ENCODE measurements at places on chromosomes 4 and X.

GRCh38 chr4:53629296-53629695, 38.0 kb upstream of the LNX1 start:
- DNase-seq, result no peak

- no peak for DNase-seq
Observed at GRCh38 chr4:121665371-121665770, 31.4 kb downstream of the ANXA5 start.

DNA sequence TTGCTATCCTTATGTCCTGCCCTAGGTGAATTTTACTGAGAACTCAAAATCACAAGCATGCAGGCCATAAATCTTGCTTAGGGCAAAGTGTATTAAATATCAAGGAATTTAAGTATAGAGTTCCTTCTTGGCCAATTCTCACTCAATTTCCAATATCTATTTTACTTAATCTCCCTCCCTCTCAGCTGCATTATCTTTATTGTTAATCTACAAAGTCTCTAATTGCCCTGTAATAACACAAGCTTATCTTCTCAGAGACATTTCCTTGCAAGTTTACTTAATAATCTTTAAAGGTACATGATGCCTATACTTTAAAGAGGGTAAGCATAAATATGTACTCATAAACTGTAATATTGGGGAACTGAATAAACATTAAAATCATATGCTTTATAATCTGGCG, 26.9 kb upstream of the MAOB start:
- DNase-seq, result no peak

GRCh38 chr4:56723659-56724230, 42.6 kb upstream of the HOPX start:
- DNase-seq, result no peak

DNA sequence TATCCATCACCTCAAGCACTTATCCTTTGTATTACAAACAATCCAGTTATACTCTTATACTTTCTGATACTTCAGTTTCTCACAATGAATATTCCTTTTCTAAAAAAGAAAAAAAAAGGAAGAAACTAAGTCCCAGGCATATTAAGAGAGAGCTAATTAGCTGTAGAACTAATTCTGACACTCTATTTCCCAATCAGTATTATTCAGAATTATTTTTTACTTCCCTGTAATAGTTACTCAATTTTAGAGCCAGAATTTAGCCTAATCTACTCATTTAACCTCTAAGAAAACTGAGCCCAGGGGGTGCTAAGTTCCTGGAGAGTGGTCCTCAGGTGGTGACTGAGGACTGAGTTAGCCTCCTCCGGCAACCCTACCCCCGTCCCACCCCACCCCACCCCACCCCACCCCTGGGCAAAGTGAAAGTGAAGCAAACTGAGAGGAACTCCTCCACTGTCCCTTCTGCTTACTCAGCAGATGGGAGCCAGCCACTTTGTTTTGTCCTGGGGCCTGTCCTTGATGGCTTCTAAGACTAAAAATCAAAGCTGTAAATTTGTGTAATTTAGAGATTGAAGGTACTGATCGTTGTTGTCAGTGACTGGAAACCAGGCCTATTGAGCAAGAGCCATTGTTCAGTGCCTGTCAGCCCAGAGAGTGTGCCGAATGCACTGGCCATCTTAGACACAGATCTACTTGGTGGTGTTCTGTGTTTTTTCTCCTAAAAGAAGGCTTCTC, 162.1 kb downstream of the CBR4 start:
- DNase-seq, result no peak

DNA sequence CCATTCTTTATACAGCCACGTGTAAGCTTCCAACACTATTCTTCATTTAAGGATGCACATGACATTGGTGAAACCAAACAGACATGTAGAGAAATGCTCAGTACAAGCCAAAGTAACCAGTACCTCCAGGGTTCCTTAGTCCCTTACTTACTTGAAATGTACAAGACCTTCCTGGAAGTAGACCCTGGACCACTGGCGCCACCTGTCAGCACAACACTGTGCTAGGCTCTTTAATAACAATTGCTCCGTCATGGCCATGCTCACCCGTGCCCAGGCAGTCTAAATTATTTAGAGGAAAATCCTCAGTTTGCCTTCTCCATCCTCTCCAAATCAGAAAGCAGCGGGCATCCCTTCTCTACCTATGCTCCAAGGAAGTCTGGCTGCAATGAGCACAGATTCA, 52.7 kb downstream of the ADGRA3 start:
- DNase-seq, result no peak

DNA sequence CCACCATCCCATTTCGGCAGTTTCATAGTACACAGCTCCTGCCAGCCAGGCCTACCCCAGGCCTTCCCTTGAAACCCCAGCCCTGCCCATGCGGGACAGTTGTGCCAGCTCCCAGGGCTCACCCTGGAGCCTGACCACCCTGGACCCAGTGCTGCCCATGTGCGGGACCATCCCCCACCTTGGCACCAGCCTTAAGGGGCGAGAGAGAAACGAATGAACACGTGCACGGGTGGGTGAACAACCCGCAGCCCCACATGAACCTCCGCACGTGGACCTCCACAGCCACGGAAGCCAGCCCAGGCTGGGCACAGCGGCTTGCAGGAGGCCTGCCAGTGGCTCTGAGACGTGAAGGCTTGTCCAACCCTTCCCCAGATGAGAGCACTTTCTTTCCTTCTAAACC, 76.0 kb upstream of the MXD4 start:
- DNase-seq, result no peak

DNA sequence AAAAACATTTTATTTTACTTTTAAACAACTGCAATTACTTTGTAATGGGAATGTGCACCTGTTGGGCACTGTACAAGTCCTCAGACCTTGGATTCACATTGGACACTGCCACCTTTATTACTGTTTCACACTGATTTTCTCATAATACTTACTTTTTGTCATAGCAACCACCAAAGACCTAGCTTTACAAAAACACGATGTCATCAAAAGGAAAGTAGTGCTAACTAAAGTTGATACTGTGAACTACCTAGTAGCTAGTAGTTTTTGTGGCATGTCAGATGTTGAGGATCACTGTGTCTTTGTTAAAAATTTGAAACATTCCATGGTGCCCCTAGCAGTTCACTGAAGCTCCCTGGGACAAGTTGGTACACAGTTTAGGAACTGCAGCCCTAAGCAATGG, 62.9 kb upstream of the HOPX start:
- DNase-seq, result no peak

DNA sequence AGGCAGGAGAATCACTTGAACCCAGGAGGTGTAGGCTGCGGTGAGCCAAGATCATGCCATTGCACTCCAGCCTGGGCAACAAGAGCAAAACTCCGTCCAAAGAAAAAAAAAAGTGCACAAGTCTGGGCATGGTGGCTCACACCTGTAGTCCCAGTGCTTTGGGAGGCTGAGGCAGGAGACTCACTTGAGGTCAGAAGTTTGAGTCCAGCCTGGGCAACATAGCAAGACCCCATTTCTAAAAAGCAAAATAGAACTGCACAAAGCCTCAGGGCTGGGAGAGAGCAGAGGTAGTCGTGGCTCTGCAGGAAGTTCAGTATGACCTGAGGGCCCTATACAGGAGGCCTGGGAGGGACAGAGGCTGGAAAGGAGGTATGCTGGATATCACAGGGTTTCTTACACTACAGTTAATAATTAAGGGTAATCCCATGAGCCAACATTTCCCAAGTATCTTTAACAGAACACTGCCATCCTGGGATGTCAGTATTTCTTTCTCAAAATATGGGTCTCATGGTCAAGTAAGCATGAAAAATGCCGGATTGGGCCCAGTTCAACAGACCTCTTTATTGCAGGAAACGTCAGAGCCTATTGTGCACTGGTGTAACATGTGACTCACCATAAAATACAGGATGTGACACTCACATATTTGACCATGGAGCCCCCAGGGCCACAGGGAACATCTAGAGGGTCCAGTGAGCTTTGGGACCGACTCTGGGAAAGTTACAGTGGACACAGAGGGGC, 37.8 kb downstream of the ACSL1 start:
- DNase-seq, result no peak

DNA sequence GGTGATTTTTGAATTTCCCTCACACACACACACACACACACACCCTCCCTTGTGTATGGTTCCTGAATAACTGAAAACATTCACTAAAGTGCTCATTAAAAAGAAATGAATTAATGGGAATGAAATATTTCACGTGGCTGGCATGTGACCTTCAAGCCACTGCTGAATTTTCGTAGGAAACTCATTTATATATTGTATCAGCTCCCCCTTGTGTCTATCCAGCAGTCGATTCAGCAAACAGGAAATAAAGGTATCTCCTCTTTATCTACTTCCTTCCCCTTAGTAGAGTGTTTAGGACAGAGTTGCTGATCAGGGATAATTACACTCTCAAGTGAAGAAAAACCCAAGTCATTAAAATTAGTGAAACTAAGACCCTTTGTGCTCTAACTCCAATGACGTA, 912.6 kb upstream of the LCORL start:
- no peak for DNase-seq

DNA sequence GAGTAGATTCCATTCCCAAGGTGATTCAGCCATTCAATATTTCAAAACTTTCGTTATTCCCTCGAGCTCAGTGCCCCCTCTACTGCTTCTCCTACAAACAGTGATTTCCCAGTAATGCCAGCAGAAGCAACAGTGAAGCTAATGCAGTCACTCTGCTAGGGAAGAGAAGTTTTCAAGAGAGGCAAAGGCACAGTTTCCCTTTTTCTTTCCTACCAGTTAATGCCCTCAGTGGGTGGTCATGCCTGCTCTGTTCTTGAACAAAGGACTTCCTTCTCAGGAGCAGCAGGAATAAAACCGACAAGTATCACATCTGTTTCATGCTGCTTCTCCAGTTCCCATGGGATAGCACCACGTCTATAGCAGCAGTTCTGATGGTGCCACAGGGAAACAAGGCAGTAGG, 317.2 kb downstream of the TENM3 start:
- DNase-seq, result no peak

DNA sequence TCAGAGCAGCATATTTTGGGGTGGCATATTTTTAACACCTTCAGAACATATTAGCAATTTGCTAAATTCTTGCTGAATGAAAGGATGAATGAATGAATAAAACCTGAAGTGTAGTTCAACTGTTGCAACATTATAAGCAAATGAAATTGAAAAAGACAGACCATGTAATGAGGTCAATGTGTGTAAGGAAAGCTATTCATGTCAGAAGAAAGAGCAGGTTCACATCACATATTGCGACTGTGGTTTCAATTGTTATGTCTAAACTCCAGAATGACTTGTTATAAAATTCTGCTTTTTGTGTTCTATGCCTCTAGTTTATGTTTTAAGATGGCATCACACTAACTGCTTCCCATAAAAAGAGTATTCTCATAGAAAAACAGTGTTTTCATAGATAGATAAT, 32.9 kb upstream of the DSPP start:
- DNase-seq, result no peak

GRCh38 chr4:36243355-36244256, 708 bp downstream of the ARAP2 start:
- DNase-seq, result no peak

DNA sequence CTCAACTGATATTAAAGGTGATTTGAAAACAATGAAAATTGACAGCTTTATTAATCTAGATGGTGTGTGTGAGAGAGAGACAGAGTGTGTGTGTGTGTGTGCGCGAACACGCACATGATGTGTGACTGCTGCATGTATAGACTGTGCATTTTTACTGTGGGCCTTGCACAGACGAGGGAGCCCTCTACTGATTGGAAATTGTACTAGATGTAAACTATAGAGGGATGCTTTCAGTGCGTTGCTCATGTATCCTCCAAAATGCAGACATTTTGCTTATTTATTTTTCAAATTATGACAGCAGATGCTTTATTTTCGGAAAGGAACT, 168.4 kb upstream of the GK2 start:
- DNase-seq, result no peak

GRCh38 chrX:50375481-50376267, 95.0 kb downstream of the DGKK start:
- no peak for DNase-seq

GRCh38 chrX:113136836-113137235, 296.2 kb upstream of the AMOT start:
- DNase-seq, result no peak

- DNase-seq, result no peak
Observed at GRCh38 chr4:180512801-180513475, 1730.3 kb upstream of the TENM3 start.

DNA sequence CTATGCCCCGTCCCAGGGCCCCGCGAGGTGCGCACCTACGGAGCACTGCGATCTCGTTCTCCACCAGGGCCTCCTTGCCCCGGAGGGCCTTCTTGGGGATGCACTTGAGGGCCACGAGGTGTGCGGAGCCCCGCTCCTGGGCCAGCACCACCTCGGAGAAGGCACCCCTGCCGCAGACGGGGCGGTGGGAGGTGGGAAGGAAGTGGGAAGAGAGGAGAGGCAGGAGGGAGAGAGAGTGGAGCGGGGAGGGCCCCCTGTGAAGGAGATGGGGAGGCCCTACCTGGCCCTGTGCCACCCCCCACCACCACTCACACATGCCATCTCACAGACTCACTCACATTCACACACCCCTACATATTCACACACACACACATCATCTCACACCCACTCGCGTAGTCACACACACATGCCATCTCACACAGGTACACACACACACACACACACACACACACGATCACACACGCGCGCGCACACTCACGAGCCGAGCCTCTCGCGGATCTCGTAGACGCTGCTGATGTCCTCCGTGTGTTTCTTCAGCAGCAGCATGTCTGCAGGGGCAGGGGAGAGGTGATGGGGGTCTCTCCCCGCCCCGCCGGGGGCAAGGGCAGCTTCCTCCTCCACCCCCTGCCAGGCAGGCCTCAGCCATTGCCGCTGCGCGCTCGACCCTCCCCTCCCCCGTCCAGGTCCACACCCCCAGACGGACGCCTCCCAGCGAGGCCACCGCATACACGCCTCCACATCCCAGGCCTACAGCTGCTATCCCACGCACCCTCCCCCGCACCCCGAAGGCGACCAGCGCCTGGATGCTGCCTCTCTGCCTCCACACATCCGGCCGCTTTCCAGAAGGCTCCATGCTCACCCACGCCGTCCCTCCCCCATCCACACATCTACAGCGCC, 834 bp downstream of the PNCK start:
- no peak for DNase-seq

DNA sequence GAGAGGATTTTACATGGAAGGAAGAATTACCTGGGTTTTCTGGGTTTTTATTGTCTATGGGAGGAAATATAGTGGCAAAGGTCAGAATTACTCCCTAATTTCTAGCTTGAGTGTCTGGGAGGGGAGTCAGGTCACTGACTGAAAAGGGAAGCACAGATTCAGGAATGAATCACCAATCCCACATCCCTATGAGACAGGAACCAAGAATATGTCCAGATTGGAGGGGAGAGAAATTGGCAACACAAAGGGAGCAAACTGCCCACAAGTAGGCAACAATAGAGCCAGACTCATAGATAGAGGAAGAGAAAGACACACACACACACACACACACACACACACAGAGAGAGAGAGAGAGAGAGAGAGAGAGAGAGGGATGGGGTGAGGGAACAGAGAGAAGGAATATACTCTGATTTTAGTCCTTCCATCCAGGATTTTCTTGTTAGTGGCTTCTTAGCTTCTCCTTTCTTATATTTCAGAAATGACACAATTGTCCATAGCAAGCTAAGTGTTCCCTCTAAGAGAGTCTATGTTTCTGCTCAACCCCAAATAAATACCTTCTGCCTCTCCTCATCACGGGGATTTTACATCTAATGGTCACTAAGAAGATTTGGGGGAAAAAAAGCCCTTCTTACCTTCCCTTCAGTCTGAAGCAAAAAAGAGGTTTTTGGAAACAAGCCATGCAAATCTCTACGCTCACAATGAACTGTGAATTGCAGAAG, 12.0 kb downstream of the P2RY10 start:
- DNase-seq, result no peak
